Left hindlimb (tissue), 1 donor: ENCODE measurements at places on chromosomes 6 and 20.

DNA sequence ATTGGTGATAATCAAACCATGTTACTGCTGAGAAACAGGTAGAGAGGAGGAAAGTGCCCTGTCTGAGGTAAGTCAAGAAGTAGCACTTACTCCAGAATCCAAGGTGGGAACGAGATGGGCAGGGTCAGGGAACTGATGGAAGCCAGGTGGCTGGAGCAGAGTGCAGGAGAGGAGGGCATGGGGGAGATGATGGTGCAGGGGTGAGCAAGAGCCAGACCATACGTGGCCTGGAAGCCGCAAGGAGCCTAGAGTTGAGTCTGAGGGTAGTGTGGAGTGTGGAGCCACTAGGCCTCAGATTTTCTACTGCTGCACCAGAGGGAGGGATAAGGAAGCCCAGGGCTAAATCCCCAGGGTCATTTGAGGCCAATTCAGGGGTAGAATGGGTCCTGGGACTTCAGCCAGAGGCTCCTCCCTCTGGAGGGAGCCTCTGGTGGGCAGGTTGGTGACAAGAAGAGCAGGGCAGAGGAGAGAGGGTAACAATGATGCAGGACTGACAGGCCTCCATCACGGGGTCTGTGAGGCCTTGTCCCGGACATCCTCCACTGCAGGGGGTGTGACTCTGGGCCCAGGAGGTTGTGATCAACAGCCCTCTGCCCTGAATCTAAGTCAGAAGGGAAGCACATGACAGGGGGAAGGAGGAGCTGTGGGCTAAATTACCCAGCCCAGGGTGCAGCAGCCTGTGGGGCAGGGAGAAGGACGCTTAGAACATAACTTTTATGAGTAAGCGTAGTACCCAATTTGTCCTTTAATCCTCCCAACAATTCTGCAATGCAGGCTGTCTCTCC is 28.7 kb downstream of the COX4I2 start:
- peak; percentile 45 for DNase-seq

DNA sequence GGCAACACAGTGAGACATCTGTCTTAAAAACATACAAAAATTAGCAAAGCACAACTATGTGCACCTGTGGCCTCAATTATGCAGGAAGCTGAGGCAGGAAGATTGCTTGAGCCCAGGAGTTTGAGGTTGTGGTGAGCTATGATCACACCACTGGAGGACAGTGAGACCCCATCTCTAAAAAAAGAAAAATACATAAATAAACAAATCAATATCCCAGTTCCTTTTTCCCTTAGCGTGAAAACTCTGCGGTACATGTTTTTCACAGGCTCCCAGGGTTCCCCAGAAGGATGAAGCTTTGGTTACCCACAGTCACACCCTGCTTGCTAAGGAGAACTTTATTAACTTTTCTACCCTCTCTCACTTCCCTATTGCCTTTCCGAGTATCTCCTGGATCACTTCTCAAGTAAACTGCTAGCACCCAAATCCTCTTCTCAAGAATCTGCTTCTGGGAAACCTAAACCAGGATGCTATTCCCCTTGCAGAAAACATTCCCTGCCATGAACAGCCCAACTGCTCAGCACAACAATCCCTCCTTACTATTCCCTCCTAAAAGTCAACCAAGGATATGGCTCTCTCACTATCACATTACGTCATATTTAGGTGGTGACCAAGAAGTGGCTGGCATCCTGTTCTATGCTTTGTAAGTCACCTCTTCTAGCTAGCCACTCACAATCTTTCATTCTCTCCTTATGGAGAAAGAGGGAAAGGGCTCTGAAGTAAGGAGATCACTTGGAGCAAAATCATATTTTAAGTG is 122.4 kb downstream of the IPCEF1 start:
- DNase-seq = no peak

DNA sequence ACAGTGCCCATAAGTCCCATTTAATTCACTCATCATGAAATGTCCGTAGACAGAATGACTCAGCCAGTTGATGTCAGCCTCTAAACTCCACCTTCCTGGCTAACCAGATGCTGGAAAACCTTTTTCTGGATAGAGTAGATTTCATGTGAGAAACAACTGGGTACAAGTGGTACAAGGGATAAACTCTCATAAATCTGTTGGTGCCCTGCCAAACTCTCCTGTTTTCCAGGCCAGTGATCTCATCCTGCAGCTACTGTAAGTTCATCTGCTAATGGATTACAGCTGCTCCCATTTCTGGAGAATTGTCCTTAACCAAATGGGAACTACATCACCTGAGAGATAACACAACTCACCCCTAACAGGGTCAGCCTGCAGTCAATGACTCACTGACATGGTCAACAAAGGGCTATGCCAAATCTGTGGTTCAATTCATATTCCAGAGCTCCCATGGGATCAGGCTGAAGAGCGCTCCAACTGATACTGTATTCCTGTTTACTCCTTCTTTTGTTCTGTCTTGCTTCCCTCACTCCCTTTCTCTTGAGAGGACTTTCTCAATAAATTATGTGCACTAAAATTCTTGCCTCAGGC is 210.1 kb upstream of the HDDC2 start:
- DNase-seq = no peak

DNA sequence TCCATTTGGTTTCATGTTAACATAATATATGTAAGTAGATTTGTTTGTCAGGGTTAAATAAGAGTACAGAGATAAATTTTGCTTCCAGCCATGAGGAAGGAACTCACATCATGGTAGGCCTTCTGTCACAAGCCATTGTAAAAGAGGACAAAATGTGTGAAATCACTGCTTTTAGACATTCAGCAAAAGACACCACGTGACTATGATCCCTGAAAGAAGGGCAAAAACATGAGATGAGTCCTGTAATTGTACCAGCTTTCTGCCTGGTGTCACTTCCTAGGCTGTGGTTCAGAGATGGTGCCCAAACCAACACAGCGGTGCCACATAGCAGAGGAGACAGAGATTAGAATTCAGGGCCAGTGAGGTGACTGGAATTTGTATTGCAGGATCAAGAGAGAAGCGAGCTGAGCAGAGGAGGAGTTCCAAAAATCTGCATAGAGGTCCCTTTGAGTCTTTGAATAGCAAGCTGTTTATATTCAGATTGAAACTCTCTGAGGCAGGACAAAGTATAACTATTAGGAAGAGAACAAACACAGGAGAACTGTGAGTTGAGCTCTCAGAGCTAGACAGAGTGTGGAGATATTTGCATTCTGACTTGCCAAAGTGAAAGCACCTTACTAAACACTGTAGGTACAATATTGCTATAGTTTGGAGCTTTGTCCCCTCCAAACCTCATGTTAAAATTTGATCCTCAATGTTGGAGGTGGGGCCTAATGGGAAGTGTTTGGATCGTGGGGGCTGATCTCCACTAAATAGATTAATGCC is 52.6 kb upstream of the PDE7B start:
- DNase-seq = no peak

DNA sequence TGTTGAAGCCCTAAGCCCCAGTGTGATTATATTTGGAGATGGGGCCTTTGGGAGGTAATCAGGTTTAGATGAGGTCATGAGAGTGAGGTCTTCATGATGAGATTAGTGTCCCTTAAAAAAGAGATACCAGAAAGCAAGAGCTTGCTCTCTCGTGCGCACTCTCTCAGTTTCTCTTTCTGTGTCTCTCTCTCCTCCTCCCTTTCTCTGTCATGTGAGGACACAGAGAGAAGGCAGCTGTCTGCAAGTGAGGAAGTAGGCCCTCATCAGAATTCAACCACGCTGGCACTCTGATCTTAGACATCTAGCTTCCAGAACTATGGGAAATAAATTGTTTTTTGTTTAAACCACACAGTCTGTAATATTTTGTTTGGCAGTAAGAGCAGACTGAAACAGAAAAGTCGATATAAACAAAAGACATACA is 180.5 kb downstream of the IBTK start:
- no peak for DNase-seq

GRCh38 chr6:134117409-134117808 is 65.0 kb upstream of the SLC2A12 start:
- DNase-seq = no peak

GRCh38 chr20:41360831-41361756 is 5.5 kb downstream of the EMILIN3 start:
- DNase-seq = peak; percentile 35

DNA sequence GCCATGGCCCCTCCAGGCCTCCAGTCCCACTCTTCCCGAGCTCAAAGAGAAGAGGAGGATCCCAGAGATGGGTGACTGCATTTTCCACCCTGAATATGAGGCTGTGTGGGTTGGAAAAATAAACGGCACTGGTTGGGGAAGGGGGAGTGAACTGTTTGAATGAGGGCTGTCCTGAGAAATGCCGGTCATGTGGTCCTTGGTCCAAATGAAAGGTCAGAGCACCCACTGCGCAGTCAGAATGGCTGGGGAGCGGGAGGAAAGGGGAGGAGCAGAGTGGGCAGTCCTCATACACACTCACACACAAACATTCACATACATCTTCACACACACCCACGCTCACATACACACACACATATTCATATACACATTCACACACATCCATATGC is 83.1 kb downstream of the MRPL14 start:
- DNase-seq = no peak

GRCh38 chr6:24006254-24006653 is 119.8 kb upstream of the NRSN1 start:
- DNase-seq = no peak

DNA sequence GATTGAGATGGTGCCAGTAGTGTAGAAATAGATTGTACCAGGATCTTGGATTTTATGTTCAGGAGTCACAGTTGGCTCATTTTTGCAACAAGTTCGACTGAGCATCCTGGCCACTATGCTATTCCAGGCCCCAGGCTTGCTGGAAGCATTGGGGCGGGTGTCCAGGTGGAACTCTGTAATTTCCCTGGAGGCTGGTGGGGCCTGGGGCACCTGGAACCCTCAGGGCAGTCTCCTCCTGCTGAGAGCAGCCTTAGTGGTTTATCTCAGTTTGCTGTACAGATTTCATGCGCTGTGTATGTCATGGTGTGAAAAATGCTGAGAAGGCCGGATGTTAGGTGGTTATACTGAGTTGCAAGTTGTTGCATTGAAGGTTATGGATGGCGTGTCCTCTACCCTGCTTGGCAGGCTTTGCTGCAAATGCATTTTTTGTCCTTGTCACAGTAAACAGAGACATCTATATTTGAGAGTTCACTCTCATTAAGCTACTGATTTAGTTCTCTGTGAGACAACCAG is 135.1 kb upstream of the MYLIP start:
- DNase-seq = no peak

DNA sequence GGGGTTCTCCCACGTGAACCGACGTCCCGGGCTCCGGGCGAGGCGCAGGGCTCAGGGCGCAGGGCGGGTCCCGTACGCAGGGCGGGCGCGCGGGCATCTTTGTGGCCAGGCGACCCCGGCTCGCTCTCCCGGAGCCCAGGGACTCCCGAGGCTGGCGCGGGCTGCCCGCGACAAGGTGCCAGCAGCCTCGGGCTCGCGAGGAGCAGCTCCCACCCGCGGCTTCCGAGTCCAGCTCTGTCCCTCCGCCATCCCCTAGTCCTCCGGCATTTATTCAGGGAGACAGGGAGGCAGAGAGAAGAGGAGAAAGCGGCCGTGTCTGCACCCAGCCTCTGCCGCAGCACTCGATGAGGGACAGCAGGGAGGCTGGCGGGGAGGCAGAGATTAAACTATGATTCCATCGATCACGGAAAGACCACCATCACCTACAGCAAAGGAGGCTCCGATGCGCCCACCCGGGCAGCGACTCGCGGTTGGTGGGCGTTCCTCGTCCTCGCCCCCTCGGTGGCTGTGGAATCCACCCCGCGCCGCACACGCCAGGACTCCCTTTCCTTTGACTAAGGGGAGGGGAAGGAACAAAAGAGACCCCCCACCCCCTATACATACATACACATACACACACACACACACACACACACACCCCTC is 1.1 kb downstream of the RGS17 start:
- no peak for DNase-seq

- no peak for DNase-seq
Measured at GRCh38 chr6:136169394-136170148, 80.5 kb downstream of the MTFR2 start.

DNA sequence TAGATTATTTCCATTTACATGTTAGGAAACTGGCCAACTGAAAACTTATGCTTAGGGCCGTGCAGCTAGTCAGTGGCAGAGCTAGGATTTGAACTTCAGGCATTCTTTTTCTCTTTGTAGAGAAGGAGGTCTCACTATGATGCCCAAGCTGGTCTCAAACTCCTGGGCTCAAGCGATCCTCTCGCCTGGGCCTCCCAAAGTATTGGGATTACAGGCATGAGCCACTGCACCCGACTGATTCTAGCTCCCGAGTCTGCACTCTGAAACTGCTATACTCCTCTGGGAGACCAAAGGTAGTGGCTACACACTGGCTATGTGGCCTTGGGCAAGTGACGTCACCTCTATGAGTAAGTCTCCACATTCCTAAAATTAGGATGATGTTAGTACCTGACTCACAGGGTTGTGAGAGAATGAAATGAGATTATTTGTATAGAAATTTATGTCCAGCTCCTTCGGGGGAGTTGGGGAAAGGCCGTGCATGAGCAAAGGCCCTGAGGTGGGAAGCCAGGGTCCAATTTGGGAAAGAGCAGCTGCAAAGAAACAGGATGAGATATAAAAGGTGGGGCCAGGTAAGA is 6.4 kb downstream of the PLTP start:
- no peak for DNase-seq

- no peak for DNase-seq
Measured at GRCh38 chr6:40510442-40510841, 76.7 kb downstream of the LRFN2 start.

GRCh38 chr6:53125276-53125675 is 23.4 kb downstream of the GCM1 start:
- no peak for DNase-seq

GRCh38 chr20:11905460-11906179 is 12.1 kb upstream of the BTBD3 start:
- no peak for DNase-seq

- peak; percentile 30 for DNase-seq
Measured at GRCh38 chr6:125154761-125155135, 1.2 kb downstream of the TPD52L1 start.

DNA sequence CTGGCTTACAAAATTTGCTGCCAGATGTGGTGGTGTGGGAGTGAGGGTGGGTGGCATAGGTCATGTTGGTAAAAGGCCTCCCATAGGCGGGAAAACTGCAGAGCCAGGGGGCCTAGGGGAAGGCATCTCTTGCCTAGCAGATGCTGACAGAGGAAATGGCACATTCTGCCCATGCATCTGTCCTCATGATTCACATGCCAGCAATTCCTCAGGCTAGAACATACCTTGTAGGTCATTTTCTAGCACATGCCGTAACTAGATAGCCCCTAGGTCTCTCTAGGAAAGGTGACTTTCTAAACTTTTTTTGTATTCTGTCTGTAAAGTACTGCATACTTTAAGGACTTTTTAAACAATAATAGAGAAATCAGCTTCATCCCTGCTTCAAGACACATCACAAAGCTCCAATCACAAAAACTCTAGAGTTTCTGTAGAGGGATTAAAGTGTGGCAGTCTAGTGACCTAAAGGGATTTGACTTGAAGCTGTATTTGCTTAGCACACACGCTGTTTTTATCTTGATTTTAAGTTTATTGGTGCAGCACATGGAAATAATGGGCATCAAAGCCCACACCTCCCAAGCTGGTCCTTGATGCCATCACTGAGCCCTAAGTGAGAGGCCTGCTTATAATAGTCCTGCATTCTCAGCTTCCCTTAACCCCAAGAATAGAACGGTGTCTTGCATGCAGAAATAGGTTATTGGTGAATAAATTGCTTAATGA is 55.2 kb downstream of the ANKEF1 start:
- DNase-seq = no peak
